NCI-H524 (cell line): ENCODE measurements at places on chromosomes 1 and 21.
A peak's percentile ranks its signal among the peaks of the same experiment; 100 is the strongest.

GRCh38 chr1:53088616-53089300, 26.7 kb downstream of the PODN start:
- DNase-seq: peak; percentile 80

DNA sequence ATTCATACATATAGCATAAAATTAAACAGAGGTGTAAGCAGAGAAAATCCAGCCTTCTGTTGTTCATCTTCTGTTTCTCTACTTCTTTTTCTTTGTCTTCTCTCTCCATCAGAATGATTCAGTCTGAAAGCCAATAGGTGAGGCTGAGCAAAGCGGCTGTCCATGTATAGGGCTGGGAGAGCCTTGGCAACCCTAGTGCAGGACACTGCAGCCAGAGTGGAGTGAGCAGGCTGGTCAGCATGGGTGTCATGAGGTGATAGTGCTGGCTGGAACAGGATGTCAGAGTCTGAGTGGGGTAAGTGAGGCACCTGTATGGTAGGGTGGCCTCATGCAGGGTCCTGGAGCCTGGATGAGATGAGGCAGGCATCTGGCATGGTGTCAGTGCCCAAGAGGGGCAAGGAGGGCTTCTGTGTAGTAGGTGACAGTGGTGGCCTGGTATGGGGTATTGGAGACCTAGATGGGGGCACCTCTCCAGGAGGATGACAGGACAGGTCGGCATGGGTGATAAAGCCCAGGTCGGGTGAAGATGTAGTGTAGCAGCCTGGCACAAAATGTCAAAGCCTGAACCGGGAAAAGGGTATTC, 45.5 kb upstream of the GTF2B start:
- no peak for DNase-seq

GRCh38 chr1:67059346-67059745, 5.4 kb upstream of the SLC35D1 start:
- DNase-seq: no peak

GRCh38 chr1:245148861-245149260, 5.9 kb upstream of the KIF26B start:
- no peak for DNase-seq

- DNase-seq: no peak
Observed at GRCh38 chr1:41344708-41345159, 16.5 kb upstream of the FOXO6 start.

DNA sequence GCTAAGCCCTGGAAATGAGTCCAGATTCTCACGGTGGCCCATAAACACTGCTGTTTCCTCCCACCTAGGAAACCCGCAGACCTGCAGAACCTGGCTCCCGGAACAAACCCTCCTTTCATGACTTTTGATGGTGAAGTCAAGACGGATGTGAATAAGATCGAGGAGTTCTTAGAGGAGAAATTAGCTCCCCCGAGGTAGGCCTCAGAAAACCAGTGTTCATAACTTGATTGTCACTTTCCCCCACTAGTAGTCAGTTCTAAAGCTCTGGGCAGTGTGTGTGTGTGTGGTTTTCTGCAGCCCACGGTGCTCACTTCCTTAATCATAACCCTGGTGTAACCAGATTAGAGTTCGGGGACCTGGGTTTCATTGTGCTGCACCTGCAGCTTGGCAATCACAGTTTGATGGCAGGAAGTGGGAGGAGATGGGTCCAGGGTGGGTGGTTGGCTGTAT, 39.1 kb downstream of the CLIC6 start:
- no peak for DNase-seq

GRCh38 chr21:36613059-36613458, 85.9 kb upstream of the SIM2 start:
- no peak for DNase-seq

- peak; percentile 80 for DNase-seq
Observed at GRCh38 chr1:243482141-243483022, 226.5 kb downstream of the SDCCAG8 start.

GRCh38 chr1:47997289-47998200, at the start of gene TRABD2B:
TRABD2B (minus strand) TSS chr1:47997385.
- DNase-seq: peak; percentile 57

DNA sequence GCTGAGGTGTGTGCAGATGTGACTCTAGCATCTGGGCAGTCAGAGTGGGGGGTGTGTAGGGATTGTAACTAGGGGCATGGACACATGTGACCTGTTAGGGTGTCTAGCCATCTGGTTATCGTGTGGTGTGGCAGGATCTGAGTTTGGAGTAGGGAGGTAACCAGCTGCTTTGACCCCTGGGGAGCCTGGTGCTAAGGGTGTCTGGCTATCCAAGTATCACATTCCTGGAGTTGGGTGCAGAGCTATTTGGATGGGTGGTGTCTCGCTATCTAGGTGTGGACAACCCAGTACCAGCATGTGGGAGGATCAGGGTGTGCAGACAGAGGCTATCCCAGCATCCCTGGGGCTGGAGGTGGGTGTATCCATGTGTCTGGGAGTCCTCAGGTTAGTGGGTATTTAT, 4.7 kb downstream of the PTPRU start:
- no peak for DNase-seq

GRCh38 chr1:204736836-204737235, 51.3 kb upstream of the LRRN2 start:
- peak; percentile 39 for DNase-seq

DNA sequence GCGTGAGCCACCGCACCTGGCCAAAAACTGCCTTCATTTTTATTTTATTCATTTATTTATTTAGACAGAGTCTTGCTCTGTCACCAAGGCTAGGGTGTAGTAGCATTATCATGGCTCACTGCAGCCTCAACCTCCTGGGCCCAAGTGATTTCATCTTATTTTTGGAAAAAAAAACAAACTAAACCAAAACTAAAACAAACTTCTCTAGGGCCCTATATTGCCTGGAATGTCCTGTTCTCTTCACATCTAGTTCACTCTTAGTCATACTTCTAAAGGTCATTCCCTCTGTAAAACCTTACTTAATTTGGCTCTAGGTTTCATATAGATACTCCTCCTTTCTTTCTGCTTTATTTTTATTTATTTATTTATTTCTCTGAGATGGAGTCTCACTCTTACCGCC, 15.6 kb downstream of the RPS27 start:
- DNase-seq: no peak

- peak; percentile 45 for DNase-seq
Observed at GRCh38 chr21:26715878-26716506, 129.2 kb downstream of the ADAMTS1 start.

DNA sequence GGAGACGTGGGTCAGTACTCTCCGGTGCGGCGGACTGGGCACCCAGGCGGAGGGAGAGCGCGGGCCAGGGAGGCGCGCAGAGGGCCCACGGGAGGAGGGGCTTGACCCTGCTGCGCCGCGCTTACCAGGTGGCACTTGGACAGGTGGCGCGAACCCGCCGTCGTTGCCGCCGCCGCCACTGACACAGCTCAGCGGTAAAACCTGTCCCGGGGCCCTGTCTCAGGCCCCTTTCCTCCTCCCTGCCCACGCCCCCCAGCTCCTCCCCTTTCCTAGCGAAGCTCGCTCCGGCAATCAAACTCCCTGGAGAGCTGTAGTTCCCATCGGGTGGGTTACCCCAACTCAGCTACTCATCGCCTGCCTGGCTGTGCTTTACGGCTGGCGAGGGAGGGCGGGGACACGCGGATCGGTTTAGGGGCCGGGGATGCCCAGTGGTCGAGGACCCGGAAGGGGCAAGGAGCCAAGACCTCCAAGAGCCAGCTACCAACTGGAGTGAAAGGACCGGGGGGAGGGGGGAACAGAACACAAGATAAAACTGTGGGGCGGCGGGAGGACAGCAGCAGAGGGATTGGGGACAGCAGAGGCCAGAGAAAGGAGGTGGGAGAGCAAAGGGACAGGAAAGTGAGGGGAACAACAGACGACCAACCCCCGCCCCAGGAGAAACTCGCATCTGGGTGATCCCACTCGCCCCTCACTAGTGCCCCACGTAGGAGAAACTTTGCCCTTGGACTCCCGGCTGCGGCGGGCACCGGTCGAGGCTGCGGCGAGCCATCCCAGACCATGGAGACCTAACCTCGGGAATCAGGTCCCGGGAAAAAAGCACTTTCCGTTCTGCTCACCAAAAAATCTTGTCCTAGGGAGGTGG, 2.9 kb downstream of the GFI1 start:
- no peak for DNase-seq

- DNase-seq: no peak
Observed at GRCh38 chr1:41794031-41794430, 124.7 kb downstream of the HIVEP3 start.

DNA sequence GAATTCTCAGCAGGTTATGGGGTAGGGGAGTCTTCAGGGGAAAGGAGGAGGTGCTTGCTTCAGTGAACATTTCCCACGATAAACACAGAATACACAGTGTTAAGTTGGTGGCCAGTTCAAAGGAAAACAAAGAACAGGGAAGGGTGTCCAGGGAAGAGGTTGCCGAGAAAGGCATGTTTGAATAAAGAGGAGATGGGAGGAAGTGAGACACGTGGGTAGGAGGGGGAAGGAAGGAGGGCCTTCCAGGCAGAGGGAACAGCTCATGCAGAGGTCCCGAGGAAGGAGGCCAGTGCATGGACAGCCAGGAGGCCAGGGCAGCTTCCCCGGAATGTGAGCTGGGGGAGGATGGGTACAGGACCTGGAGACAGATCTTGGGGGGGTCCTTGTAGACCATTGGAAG, 130.3 kb upstream of the TMEM51 start:
- DNase-seq: no peak

DNA sequence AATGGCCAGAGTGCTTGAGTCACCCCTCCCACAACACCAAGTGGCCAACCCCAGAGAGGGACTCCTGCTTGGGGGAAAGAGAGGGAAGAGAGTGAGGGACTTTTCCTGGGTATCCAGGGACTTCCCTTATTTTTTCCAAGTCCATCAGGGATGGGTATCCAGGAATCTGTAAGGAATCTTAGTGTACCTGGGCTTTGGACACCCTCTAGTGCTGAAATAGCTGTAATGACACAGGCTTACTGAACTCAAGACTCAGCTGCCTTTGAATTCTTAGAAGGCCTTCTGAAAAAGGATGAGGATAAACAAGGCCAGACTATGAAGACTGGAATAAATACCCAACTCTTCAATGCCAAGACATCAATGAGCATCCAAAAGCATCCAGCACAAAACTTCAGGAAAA, 12.0 kb downstream of the TSHB start:
- DNase-seq: no peak

DNA sequence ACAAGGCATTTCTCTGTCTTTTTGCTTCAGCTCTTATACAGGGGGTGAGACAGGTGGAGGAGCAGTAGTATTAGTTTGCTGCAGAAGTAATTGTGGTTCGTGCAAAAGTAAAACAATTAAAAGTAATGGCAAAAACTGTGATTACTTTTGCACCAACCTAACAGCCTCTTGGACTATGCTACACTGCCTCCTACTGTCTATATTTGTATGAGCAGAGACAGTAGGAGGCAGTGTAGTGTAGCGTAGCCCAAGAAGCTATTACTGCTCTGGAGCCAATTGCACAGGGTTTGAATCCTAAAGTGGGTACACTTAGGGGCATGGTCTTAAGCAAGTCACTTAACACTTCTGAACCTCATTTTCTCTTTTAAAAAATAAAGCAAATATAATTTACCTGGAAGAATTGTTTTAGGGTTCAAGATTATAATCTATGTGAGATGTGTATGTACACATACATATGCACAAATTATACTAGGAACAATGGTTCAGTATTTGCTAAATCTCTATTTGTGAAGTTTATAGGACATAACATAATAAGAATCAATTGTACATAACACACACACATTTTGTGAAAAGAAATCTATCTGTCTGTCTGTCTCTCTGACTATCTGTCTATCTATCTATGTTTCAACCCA, 103.8 kb downstream of the BRINP3 start:
- DNase-seq: no peak

GRCh38 chr1:201269281-201269680, 14.0 kb upstream of the PKP1 start:
- no peak for DNase-seq
